ENCODE measurements at places on chromosomes 3 and 15.

DNA sequence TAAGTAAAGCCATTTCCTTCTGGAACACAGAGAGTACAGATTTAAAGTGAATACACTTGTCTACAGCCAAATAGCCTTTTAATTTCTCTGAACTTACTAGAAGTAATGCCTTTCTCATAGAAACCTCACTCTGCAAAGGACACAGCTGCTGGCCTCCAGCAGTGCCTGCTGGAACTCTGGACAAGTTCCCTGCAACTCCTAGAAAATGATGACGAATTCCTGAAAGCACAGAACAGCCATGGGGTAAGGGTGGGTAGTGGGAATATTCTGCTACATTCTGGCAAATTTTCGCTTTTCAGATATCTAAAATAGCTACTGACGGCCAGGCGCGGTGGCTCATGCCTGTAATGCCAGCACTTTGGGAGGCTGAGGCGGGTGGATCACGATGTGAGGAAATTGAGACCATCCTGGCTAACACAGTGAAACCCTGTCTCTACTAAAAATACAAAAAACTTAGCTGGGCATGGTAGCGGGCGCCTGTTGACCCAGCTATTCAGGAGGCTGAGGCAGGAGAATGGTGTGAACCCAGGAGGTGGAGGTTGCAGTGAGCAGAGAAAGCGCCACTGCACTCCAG, 34.4 kb downstream of the RYK start:
- H3K4me3 ChIP-seq = no peak overlapping the region
- H3K27ac ChIP-seq = no peak overlapping the region
- no peaks in the 10 kb centered on the region for H3K27me3 ChIP-seq
- H3K36me3 ChIP-seq = peaks cover 8% of the 10 kb centered on the region
- H3K4me1 ChIP-seq = no peaks in the 10 kb centered on the region

- H3K36me3 ChIP-seq = no peaks in the 10 kb centered on the region
- H3K4me3 ChIP-seq = no peak overlapping the region
- no peaks in the 10 kb centered on the region for H3K4me1 ChIP-seq
- H3K27ac ChIP-seq = no peak overlapping the region
- no peak for DNase-seq
Observed at GRCh38 chr3:126373146-126373613, 16.0 kb upstream of the KLF15 start.

GRCh38 chr3:10173926-10174435, 9.3 kb downstream of the IRAK2 start:
- no peaks in the 10 kb centered on the region for H3K36me3 ChIP-seq
- H3K4me1 ChIP-seq = no peaks in the 10 kb centered on the region
- H3K4me3 ChIP-seq = no peak overlapping the region
- H3K27ac ChIP-seq = no peak overlapping the region
- no peak for DNase-seq
- H3K27me3 ChIP-seq = no peaks in the 10 kb centered on the region

DNA sequence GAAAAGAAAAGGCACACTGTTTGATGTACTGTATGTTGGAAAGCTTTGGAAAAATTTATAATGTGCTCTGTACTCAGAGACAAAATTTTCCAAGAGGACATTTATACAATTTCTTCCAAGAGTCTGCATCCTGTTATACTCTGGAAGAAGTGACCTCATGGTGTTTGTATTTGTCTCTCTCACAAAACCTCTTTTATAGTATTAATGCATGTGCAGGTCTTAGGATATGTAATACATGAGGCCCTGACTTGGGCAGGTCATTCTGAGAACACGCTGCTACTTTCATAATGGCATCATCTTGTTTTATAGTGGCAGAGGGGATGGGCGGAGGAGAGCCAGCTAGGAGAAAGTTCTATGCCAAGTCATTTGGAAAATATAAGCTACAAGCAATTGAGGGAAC, 72.0 kb upstream of the P3H2 start:
- no peak for DNase-seq
- H3K36me3 ChIP-seq = no peaks in the 10 kb centered on the region
- no peak overlapping the region for H3K27ac ChIP-seq
- peaks cover 2% of the 10 kb centered on the region for H3K27me3 ChIP-seq
- H3K4me3 ChIP-seq = no peak overlapping the region

DNA sequence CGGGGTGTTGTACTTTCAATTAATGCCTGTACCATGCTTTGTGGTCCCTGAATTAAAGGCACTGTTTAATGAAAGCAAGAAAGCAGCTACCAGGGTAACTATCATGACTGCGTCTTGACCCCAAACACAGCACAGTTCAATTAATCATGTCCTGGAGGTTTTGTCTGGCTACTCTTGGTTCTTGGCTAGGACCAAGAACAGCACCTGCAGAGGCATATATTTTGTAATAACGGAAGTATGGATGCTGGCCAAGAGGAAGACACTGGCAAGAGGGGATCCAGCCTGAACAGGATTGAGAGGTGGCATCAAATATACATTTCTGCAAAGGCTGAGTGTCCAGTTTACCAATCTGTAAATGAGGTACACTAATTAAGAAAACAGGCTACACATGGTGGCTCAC, 119.9 kb downstream of the FOXP1 start:
- no peak for DNase-seq
- H3K27ac ChIP-seq = no peak overlapping the region
- no peak overlapping the region for H3K4me3 ChIP-seq
- H3K4me1 ChIP-seq = peaks cover 11% of the 10 kb centered on the region
- peaks cover 13% of the 10 kb centered on the region for H3K36me3 ChIP-seq

- H3K4me3 ChIP-seq = no peak overlapping the region
- H3K27ac ChIP-seq = no peak overlapping the region
- DNase-seq = no peak
- H3K36me3 ChIP-seq = no peaks in the 10 kb centered on the region
- no peaks in the 10 kb centered on the region for H3K4me1 ChIP-seq
Observed at GRCh38 chr15:60626669-60627068, 147.7 kb upstream of the ICE2 start.

- H3K27me3 ChIP-seq = peaks cover 4% of the 10 kb centered on the region
- H3K4me1 ChIP-seq = no peaks in the 10 kb centered on the region
- no peak overlapping the region for H3K27ac ChIP-seq
- H3K4me3 ChIP-seq = no peak overlapping the region
- DNase-seq = no peak
Observed at GRCh38 chr15:99921101-99921500, 187.9 kb upstream of the LYSMD4 start.

- no peak overlapping the region for H3K27ac ChIP-seq
- peaks cover 5% of the 10 kb centered on the region for H3K4me1 ChIP-seq
- no peaks in the 10 kb centered on the region for H3K36me3 ChIP-seq
- H3K4me3 ChIP-seq = no peak overlapping the region
Observed at GRCh38 chr3:125383744-125384143, 8.6 kb upstream of the ZNF148 start.

GRCh38 chr15:100033140-100033857, 300.1 kb upstream of the LYSMD4 start:
- H3K36me3 ChIP-seq = no peaks in the 10 kb centered on the region
- no peaks in the 10 kb centered on the region for H3K4me1 ChIP-seq
- DNase-seq = no peak
- no peaks in the 10 kb centered on the region for H3K27me3 ChIP-seq
- H3K4me3 ChIP-seq = no peak overlapping the region

DNA sequence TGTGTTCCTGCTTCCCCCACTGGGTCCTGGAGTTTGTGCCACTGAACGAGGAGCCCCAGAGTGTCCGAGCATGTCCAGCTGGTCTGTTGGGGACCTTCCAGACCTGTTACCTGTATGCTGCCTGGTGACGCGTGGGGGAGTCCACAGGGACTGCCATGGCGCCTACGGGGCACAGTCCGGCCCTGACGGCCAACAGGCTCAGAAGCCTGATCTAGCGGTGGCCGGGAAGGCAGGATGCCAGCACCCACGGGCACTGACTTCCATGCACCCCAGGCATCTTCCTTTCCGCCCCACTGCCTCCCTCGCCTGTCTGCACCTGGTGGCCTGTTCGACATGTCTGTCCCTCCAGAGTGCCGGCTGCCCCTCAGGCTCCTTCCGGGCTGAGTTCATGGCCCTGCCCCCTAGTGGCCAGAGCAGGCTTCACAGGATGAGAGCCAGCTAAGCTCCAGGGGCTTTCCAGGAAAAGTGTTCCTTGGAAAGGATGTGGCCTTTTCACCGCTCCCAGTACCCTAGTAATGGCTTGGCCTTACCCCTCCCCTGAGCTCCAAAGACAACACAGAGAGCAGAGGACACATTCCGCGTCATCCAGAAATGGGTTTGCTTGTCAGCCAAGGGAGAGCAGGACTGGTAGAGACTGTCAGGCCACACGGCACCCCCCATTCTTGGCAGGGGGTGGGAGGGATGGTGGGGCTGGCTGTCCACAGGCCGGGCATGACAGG, 35.7 kb downstream of the NGRN start:
- peaks cover 4% of the 10 kb centered on the region for H3K4me1 ChIP-seq
- H3K27me3 ChIP-seq = no peaks in the 10 kb centered on the region
- H3K4me3 ChIP-seq = no peak overlapping the region
- peak; percentile 46 for DNase-seq
- no peak overlapping the region for H3K27ac ChIP-seq

GRCh38 chr3:76479161-76479650, 560.7 kb upstream of the ROBO2 start:
- H3K27me3 ChIP-seq = no peaks in the 10 kb centered on the region
- no peak overlapping the region for H3K27ac ChIP-seq
- H3K36me3 ChIP-seq = no peaks in the 10 kb centered on the region
- no peaks in the 10 kb centered on the region for H3K4me1 ChIP-seq

- peaks cover 3% of the 10 kb centered on the region for H3K4me1 ChIP-seq
- H3K27ac ChIP-seq = no peak overlapping the region
- H3K27me3 ChIP-seq = no peaks in the 10 kb centered on the region
- H3K4me3 ChIP-seq = no peak overlapping the region
Observed at GRCh38 chr15:79339588-79340314, 28.8 kb downstream of the TMED3 start.

DNA sequence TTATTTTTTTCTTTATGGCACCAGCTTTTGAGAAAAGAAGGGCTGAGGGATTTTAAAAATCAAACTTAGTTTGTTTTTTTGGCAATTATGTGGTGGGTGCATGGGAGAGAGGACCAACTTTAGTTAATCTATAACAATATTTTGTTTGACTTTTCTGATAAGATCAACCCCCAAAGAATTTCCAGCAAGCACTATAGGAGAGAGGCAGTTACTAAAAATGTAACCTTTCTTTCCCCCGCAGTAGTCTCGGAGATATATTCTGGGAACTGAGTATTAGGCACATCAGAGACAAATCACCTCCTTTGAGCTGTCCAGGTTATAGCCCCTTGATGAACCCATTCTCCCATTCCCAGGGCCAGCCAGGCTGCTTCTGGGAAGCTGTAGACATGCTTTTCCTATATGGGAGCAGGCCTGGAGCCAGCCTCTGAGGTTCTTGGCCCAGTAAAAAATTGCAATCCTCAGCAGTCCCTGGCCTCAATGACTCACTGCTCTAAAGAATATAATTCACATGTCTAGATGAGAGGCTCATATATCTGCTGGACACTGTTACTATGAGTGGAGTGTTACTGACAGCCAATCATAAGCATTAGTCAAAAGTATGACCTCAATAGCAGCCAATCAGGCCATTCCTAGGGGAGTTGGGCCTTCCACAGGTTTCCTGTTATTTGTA, 138.3 kb upstream of the AGBL1 start:
- H3K27ac ChIP-seq = no peak overlapping the region
- DNase-seq = no peak
- H3K36me3 ChIP-seq = no peaks in the 10 kb centered on the region
- no peak overlapping the region for H3K4me3 ChIP-seq

- H3K4me3 ChIP-seq = peak overlapping the region; percentile 6
- DNase-seq = no peak
- H3K27ac ChIP-seq = no peak overlapping the region
- no peaks in the 10 kb centered on the region for H3K27me3 ChIP-seq
Observed at GRCh38 chr15:100919481-100920405, 586 bp downstream of the LRRK1 start.

- no peak for DNase-seq
- no peaks in the 10 kb centered on the region for H3K27me3 ChIP-seq
- no peak overlapping the region for H3K27ac ChIP-seq
- no peak overlapping the region for H3K4me3 ChIP-seq
- H3K4me1 ChIP-seq = no peaks in the 10 kb centered on the region
Observed at GRCh38 chr3:43580181-43580580, 41.6 kb downstream of the ANO10 start.

- H3K4me3 ChIP-seq = no peak overlapping the region
- no peaks in the 10 kb centered on the region for H3K27me3 ChIP-seq
- no peaks in the 10 kb centered on the region for H3K36me3 ChIP-seq
- DNase-seq = no peak
Observed at GRCh38 chr3:18300916-18301315, 124.2 kb downstream of the SATB1 start.

DNA sequence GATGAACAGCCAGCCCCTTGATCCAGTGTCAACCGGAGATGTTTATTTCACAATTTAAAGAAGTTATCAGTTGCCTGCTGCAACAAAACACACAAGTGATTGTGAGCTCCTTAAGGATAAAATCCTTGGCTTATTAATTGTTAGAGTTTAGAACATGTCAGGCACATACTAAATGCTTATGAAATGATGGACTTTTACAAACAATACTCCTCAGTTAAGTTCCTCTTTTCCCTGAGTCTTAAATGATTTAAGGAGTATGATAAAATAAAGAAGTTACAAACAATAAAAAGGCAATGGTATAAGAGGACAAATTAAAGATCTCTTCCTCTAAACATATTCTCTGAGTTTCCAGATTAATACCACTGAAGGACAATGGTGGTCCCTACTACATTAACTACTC, 5.7 kb downstream of the GHSR start:
- H3K36me3 ChIP-seq = no peaks in the 10 kb centered on the region
- peaks cover 3% of the 10 kb centered on the region for H3K4me1 ChIP-seq
- peaks cover 16% of the 10 kb centered on the region for H3K27me3 ChIP-seq
- no peak overlapping the region for H3K4me3 ChIP-seq
